Cardiac muscle cell (in vitro differentiated cells and primary cell): ENCODE measurements at places on chromosomes 5 and 9. TPM values are rescaled to one million over a fixed set of nuclear protein-coding genes. Genes with fewer than 3 reads are reported as not detected.

Gene C9orf50
- polyA plus RNA-seq: 2.9 and 4.3 TPM in 2 replicates

Gene HSDL2
- polyA plus RNA-seq: 43.8 and 58.1 TPM in 2 replicates

Gene ARAP3
- polyA plus RNA-seq: 0.59 and 1.4 TPM in 2 replicates

Gene PCDHAC2
- polyA plus RNA-seq: 18.5 and 18.9 TPM in 2 replicates

Gene GABBR2
- polyA plus RNA-seq: 0.11 TPM in 1 of 2 replicates, not detected in the other

Gene CAVIN4
- polyA plus RNA-seq: 1.6 and 4.0 TPM in 2 replicates

Gene TOR2A
- 20.6 and 25.7 TPM in 2 replicates for polyA plus RNA-seq

Gene MXD3
- polyA plus RNA-seq: 7.3 and 50.5 TPM in 2 replicates

Gene WDR41
- polyA plus RNA-seq: 49.7 and 66.8 TPM in 2 replicates

Gene NIPBL
- polyA plus RNA-seq: 19.1 and 32.2 TPM in 2 replicates

Gene ZDHHC11
- 5.0 and 12.4 TPM in 2 replicates for polyA plus RNA-seq

Gene SOX30
- polyA plus RNA-seq: not detected in 2 replicates

Gene CMBL
- polyA plus RNA-seq: 3.9 and 10.9 TPM in 2 replicates

Gene PHYHD1
- 40.8 and 43.8 TPM in 2 replicates for polyA plus RNA-seq

Gene SPINK7
- not detected in 2 replicates for polyA plus RNA-seq

Gene MOB3B
- polyA plus RNA-seq: 0.81 and 1.7 TPM in 2 replicates

Gene NTNG2
- 1.7 and 2.5 TPM in 2 replicates for polyA plus RNA-seq
